ENCODE measurements at places on chromosomes 4 and X. TPM values are rescaled to one million over a fixed set of nuclear protein-coding genes. Genes with fewer than 3 reads are reported as not detected.

DNA sequence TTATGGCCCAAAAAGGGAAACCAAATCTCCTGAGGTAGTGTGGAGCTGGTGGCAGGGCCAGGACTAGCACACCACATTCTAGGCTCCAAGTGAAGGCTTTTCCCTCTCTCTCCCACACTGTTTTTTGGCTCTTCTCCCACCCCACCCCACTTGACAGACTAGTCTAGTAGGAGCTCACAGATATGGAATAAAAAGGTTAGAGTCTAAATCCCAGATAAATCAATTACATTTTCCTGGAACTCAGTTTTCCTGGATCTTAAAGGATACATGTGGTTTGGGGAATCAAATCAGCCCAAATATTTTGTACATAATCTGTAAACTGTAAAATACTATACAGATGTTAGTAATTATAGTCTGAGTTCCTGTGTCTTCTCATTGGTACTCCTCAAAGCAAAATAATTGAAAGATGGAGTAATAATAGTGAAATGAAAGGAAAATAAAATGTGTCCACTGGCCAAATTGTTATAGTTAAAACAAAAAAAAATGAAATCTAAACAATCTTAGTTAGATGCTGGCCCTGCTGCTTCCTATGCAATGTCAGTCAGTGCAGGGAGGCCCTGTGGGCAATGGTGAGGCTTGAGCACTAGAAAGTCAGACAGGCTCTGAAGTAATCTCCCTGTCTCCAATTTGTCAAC is 370.4 kb upstream of the CPEB2 start:
- no peak for DNase-seq

DNA sequence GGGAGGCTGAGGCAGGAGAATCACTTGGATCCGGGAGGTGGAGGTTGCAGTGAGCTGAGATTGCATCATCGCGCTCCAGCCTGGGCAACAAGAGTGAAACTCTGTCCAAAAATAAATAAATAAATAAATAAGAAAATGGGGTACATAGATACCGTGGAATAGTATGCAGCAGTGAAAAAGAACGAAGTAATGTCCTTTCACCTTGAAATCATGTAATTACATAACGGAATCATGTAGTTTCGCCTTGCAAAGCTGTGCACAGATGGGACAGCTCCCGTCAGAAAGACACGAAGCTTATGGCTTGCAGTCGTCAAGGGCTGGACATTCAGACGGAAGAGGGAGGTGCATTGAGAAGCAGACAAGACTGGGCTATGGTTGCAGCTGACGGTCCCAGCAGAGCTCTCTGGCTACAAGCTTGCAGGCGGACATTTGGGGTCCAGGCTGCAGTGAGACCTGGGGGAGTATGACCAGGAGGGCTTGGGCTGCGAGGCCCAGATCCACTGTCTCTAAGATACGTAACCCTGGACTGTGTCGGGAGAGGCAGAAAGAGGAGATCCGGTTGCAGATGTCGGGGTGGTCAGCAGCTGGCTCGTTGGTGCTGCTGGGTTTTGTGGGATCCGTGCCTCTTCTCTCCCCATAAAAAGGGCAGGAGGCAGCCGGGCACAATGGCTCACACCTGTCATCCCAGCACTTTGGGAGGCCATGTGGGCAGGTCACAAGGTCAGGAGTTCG is 6.2 kb upstream of the P2RY8 start:
- no peak for DNase-seq

GRCh38 chr4:127071443-127071842 is 561.3 kb upstream of the INTU start:
- no peak for DNase-seq

- DNase-seq: no peak
These were observed 587 bp downstream of the TACC3 start for GRCh38 chr4:1721666-1722550.

DNA sequence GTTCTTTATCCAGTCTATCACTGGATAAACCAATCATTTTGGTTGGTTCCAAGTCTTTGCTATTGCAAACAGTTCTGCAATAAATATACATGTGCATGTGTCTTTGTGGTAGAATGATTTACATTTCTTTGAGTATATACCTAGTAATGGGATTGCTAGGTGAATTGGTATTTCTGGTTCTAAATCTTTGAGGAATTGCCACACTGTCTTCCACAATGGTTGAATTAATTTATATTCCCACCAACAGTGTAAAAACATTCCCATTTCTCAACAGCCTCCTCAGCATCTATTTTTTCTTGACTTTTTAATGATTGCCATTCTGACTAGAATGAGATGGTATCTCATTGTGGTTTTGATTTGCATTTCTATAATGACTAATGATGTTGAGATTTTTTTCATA is 791.7 kb upstream of the AGA start:
- DNase-seq: peak; percentile 18

- no peak for DNase-seq
These were observed 176.9 kb upstream of the HS3ST1 start for GRCh38 chr4:11605597-11605996.

DNA sequence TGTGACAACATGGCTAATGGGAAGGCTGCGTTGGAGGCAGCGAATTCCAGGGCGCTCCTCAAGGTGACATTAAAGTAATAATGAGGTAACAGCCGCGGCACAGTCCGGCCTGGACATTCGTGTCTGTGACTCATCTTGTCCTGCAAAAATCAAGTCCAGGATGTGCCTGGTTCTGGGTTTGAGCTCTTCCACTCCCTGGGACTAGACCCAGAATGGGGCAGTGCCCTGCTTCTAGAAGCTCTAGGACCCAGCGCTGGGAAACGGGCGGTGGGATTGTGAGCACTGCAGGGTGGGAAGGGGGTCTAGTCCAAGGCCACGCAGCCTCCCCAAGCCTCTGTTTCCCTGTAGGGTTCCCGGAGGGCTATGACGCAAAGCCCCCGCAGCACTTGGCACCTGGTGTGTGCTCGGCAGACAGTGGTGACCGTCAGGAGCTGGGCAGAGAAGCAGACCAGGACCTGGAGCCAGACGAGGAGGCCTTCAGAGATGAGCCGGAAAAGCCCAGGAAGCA is 34.9 kb downstream of the HMX1 start:
- DNase-seq: no peak

MAOB gene
- 0.30 TPM for total RNA-seq

ZNF711 gene
- 1.6 TPM for total RNA-seq

CXCL8 gene
- 33.1 TPM for total RNA-seq

GPRASP2 gene
- total RNA-seq: 9.3 TPM

LRP2BP gene
- total RNA-seq: 0.07 TPM

CXCL5 gene
- total RNA-seq: 0.62 TPM

GC gene
- total RNA-seq: not detected

Measured in M059J (cell line).